ENCODE measurements at places on chromosomes 1 and 21.

DNA sequence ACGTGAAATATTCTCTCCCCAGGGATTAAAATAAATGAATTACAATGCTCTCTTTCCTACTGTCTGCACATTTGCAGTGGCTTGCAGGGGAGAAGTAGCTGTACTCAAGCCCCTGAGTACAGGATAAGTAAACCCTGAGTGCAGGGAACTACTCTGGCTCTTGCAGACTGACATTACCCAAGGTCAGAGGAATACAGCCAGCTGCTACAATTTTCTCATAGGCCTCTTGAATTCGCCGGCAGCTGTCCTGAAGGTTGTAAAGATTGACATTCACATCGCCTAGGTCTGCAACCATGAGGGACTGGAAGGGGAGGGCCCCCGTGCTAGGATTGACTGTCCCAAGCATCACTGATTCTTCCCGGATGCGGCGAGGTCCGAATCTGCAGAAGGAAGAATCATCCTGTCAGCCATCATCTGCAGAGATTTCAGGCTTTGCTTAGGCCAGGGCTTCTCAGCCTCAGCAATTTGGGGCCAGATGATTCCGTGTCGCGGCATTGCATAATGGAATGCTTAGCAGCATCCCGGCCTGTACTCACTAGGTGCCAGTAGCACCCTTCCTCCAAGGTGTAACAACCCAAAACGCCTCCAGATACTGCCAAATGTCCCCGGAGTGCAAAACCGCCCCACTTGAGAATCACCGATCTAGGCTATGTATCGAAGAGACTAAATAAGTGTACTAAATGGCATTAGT, 1.7 kb downstream of the AGMAT start:
- DNase-seq = no peak

GRCh38 chr1:116503546-116504307, 67.1 kb downstream of the CD58 start:
- no peak for DNase-seq

GRCh38 chr1:234667600-234668576, 57.9 kb upstream of the IRF2BP2 start:
- no peak for DNase-seq

GRCh38 chr1:99264201-99265021, at the start of gene PLPPR4:
TSS of gene PLPPR4 (plus strand) at chr1:99264492. CDS start at chr1:99264594, 102 bp downstream.
- DNase-seq = peak; percentile 14

DNA sequence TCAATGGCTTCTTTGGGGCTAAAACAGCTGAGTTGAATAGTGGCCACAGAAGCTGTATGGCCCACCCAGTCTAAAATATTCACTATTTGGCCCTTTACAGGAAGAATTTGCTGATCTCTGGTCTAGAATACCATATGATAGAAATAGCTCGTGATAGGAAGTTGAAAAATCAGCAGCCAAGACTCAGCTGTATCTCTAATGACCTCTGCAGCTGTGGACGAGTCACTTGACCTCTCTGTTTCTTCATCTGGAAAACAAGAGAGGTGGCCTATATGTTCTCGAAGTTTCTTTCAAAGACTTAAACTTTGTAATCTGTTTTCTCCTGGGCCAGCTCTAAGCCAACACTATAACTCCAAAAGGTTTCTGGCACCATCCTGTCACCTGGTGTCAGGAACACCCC, 129.2 kb downstream of the ZBTB18 start:
- DNase-seq = no peak

GRCh38 chr1:155196893-155197638, 10.6 kb downstream of the THBS3 start:
- no peak for DNase-seq

- DNase-seq = peak; percentile 83
Measured at GRCh38 chr1:12229835-12230548, at the start of gene VPS13D. TSS of gene VPS13D (plus strand) at chr1:12230030. CDS start at chr1:12234267, 4,237 bp downstream.
